ENCODE measurements at places on chromosomes 3 and 15.
A peak's percentile ranks its signal among the peaks of the same experiment; 100 is the strongest.

GRCh38 chr3:192130534-192131132, 596.7 kb downstream of the FGF12 start:
- peak; percentile 53 for DNase-seq

DNA sequence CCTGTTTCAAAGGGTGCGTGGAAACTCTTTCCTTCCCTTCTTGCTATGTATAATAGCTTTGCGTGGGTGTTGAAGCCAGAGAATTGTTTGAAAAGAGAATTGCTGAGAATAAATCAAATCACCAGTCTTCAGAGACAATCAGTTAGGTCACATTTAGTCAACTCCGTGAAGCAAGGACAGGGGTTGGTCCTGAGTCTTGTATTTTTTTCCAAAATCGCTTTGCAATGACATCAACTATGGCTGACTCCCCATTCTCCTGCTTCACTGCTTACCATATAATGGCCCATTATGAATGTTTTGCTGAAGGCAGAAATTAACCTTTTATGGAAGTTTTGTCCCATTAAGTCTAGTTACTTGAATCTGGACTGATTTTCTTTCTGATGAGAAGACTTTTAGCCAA, 852.8 kb downstream of the AGBL1 start:
- no peak for DNase-seq

DNA sequence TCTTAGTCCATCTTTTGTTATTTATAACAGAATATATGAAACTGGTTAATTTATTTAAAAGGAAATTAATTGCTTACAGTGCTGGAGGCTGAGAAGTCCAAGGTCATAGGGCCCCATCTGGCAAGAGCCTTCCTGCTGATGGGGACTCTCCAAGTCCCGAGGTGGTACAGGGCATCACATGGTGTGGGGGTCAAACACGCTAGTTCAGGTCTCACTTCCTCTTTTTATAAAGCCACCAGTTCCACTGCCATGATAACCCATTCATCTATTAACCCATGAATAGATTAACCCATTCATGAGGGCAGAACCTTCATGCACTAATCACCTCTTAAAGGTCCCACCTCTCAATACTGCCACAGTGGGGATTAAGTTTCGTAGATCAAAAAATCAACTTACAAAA, 659.3 kb downstream of the NAALADL2 start:
- no peak for DNase-seq

- no peak for DNase-seq
Observed at GRCh38 chr3:51063053-51063452, 322.0 kb upstream of the MANF start.

GRCh38 chr15:40594429-40594836, 384 bp downstream of the KNL1 start:
- peak; percentile 77 for DNase-seq

- no peak for DNase-seq
Observed at GRCh38 chr15:74384566-74384880, 17.1 kb upstream of the CYP11A1 start.

DNA sequence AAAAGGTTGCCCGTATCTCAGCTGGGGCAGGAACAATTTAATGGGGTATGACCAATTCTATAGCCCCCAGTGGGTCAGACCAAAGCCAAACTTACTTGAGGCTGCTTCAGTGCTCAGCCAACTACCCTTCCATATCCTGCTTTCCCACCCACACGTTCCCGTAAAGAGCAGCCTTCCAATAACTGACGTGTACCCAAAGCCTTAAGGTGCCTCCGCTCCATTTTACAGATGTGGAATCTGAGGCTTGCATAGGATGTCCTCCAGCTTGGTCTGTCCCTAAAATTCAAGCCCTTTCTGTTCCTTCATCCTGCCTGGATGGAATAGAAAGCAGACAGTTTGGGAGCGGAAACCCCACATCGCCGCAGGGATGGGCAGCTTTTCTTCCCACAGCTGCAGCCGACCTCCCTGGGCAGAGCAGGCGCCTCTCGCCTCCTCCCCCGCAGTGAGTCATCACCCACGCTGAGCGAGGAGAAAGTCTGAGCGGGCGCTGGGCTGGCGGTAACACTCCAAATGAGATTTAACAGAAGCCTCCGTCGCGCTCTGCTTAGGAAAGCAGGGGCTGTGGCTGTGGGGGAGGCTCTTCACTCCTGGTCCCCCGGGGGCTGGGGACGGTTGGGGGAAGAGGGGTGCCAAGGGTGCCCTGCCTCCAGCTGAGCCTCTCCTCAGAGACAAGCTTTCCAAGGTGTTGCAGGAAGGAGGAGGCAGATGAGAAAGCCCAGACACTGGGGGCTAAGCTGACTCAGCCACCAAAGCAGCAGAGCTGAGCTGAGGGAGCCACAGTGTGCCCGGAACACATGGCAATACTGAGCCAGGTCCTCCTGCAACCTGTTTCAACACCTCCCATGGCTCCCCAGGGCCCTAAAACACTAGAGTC, 57.8 kb upstream of the HRH1 start:
- peak; percentile 33 for DNase-seq

DNA sequence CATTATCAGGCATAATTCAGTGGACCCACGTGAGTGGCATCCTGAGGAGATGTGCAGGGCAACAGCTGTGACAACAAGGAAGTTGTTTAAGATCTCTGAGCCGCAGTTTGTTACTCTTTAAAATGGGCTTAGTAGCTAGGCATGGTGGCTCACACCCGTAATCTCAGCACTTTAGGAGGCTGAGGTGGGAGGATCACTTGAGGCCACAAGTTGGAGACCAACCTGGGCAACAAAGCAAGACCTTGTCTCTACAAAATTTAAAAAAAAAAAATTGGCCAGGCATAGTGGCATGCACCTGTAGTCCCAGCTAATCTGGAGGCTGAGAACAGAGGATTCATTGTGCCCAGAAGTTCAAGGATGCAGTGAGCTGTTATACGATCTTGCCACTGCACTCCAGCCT, 12.2 kb downstream of the SUCLG2 start:
- no peak for DNase-seq

- no peak for DNase-seq
Observed at GRCh38 chr3:149784064-149784704, 8.2 kb downstream of the ANKUB1 start.
